ENCODE measurements at places on chromosomes 12 and 14.

- no peak for DNase-seq
Observed at GRCh38 chr12:104000807-104001434, 35.2 kb downstream of the TDG start.

- no peak for DNase-seq
Observed at GRCh38 chr12:39986674-39987073, 119.2 kb downstream of the SLC2A13 start.

DNA sequence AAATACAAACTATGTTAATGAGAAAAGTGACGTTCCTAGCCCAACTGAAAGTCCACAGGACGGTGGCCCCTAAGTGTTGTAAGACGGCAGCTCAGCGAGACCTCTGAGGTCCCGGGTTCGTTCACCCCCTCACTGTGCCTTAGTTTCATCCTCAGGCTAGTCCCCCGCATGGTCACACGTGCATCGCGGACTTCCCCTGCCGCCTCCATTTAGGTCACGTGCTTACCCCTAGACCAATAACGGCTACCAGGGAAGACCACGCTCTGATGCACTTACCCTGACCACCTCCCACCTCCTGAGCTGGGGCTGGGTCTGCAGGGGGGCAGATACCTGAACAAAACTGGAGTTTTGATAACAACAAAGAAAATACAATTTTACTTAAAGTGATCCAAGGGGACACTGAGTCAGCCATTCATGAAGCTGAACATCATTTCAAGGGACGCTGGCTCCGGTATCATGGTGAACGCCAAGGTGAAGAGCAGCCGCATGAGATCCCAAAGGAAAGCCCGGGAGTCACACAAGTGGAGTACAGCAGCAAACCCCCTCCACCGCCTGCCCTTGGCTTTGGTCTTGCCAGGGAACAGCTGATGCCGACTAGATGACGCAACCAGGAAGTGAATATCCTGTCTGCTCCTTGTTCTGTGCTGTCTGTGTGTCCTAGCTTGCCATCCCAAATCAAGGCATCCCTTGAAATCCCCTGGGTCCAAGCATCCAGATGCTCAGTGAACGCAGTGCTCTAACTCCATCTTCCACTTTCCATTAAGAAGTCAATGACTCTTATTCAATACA lies 274.1 kb downstream of the PCNX1 start:
- no peak for DNase-seq

- DNase-seq = no peak
Observed at GRCh38 chr12:109813810-109814416, 19.3 kb downstream of the TRPV4 start.

DNA sequence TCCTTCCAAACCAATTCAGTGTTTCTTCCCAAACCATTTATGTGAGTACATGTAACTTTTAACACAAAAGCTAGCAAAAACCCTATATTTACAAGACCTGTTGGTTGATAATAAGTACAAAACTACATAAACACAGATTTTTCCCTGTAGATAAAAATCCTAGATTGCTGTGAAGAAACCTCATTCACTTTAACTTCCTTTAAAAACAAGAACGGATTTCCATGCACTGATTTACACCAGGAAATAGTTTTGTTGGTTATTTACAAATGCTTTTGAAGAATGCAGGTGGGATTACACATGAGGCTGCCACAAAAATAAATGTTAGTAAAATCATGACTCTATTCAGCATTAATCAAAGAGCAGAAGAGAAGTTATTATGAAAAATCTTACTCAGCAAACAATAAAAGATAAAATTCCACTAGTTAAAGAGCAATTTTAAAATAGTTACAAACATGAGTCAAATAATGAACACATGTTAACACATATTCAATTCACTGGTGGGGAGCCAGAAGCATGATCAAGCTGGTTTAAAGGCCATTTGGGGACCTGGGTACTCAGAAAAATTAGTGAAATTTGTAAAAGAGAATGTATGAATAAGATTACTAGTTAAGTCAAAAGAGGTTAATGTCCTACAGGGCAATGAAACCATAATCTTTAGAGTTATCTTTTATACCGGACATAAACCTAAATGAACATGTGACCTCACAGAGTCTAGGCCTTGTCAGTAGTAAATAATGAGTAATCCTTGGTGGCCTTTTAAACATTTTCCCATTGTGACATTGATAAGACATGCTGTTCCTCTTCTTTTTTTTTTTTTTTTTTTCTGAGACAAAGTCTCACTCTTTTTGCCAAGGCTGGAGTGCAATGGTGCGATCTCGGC lies 79.9 kb downstream of the PHLDA1 start:
- no peak for DNase-seq

GRCh38 chr12:108004319-108004718 lies 124.8 kb upstream of the WSCD2 start:
- no peak for DNase-seq

DNA sequence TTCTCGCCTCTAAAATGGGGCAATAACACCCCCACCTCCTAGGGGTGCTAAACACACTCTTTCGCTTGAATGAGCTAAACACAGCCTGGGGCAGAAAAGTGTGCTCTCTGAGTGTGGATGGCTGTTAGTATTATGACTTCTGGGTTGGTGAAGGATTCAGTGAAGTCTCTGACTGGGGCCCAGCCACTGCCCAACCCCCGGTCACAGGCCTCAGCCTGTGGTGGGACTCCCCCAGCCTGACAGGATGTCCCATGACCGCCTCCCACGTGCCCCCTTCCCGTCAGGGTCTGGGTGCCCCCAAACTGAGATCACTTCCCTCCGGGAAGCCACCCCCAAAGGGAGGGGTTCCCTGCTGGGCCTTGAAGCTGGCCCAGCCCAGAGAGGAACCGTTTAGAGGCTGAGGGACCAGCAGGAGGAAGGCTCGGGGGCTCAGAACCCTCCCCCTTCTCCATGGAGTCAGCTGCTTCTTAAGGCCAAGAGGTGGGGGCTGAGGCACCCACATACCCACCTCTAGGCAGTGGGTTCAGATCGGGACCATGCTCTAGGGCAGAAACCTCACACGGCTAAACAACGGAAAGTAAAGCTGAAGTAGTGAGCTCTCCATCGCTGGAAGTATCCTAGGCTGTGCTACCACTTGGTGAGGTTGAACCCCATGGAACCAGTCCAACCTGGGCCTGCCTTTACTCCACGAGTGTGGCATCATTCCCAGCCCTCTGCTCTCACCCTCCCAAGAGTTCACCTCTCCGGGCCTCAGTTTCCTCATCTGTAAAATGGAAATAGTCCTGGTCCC lies 13.8 kb downstream of the DTX1 start:
- DNase-seq = no peak

DNA sequence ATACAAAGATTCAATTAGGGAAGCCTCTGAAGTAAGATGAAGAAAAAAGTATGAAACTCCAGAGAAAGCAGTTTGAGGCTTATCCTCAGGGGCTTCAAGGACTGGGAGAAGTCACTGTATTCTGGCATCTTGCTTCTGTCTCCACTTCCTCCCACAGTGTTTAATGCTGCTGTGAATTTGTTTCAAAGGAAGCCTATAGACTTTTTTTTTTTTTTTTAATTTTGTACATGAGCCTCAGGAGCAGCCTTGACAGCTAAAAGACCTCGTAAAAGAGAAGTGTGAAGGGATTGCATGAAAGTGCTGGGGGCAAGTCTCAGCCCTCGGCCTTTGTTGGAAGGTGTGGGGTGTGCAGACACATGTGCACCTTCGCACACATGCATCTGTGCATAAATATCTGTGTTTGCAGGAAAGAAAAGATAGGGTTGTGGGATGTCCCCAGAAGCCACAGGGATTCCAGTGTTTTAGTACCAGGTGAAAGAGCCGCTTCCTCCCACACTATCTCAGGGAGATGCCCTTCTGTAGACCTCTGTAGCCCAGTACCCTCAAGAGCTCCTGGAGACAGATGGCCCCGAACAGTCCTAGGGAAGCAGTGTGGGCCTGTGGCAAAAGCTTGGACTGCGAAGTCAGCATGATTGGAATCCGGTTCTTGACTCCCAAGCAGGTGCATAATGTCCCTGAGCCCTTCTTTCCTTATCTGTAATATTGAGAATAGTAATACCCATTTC lies 193.5 kb upstream of the BCL2L14 start:
- DNase-seq = no peak

DNA sequence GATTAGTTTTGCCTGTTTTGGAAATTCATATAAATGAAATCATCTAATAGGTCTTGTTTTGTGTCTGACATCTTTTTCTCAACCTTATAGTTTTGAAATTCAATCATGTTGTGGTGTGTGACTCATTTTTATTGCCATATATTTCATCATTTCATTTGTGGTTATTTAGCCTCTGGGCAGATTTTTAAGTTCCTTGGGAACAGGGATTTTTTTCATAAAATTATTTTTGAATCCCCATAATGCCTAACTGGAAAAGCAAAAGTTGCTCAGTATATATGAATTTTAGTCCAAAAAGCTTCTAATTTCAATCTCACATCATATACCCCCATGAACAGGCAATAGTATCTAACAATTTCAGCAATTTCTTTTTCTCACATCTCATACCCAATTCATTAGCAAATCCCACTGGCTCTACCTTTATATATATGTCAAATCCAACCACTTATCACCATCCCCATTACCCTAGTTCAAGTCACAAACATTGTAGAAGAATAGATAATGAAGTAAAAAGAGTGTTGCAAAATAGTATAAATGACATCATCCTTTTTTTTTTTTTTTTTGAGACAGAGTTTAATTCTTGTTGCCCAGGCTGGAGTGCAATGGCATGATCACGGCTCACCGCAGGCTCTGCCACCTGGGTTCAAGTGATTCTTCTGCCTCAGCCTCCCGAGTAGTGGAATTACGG lies 2.6 kb upstream of the OR6J1 start:
- peak; percentile 74 for DNase-seq

GRCh38 chr12:96220902-96221301 lies 26.7 kb downstream of the ELK3 start:
- no peak for DNase-seq

- no peak for DNase-seq
Observed at GRCh38 chr12:107990325-107990724, 138.8 kb upstream of the WSCD2 start.

GRCh38 chr14:64841772-64842750 lies 37.6 kb downstream of the SPTB start:
- no peak for DNase-seq

Measured in GM03348 (cell line).